Stimulated activated CD4-positive, alpha-beta T cell treated with anti-CD3 and anti-CD28 coated beads, Interleukin-4, amount 100 ng/mL, for 48 hours (primary cell): ENCODE measurements at places on chromosomes 6 and 20.

- DNase-seq, result no peak
Measured at GRCh38 chr6:116050737-116051136, 10.0 kb downstream of the FRK start.

GRCh38 chr6:117549611-117550010 is 52.7 kb downstream of the GOPC start:
- DNase-seq, result no peak

DNA sequence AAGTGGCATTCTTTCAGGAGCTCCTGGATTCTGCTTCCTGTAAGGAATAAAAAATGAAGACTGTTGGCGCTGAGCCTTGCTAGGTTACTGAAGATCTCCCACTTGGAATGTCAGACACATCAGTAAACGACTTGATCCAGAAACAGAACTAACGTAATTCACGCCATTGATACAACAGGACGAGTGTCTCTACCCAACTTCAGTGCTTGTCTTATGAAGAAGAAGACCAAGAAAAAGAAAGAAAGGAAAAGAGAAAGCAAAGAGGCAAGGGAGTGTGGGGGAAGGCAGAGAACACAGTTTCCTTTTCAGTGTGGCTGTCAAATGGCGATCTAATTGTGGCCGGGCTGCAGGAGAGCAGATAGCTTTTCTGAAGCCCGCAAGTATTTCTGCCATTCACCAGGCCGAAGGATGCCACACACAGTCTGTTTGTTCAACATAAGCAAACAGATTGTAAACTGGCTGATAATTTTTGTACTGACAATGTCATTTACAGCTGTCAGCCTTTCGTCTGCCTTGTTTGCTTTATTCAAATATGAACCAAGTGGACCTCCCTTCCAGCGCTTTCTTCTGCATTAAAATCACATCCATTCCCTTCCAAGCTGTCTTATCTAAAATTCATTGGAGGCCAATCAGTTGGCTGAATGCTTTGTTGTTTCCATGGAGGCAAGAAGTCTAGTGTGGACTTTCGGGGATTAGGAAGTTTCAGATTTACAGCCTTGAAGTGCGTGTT is 180.6 kb downstream of the FOXA2 start:
- no peak for DNase-seq

DNA sequence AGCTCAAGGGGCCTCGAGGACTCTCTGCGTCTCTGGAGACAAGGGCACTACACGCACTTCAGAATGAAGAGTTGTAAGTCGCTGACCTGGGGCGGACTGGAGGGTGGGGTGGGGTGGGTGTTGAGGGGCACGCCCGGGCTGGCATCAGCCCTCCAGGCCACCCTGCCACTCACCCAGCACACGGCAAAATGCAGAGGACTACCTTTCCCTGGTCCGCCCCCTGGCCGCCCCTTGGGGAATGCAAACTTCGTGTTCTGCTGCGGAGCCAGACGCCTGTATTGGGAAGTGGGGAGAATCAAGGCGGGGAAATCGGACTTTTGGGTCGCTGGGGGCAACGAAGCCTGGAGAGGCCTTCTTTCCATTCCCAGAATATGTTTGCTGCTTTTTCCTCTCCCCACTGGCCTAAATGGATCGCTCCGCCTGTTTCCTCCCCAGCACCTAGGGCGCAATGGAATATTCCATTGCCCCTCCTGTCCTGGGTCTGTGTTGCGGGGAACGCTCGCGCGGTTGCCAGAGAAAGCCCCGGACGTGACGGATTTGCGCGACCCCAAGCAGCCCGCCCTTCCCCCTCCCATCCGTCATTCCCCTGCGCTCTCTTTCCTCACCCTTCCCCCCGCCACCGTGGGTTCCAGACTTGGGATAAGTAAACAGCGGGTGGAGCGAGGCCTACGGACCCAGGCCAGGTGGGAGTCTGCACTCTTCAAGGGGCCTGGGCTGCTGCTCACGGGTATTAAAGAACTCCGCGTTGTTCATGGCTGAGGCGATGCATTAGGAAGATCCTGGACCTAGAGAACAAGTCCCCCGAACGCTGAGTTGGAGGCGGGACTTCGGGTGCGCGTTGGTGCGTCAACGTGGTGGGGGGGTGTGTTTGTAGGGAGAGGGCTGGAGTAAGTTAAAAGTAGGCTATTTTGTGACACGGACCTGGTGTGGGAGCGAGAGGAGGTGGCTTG is at the start of gene PPT2:
PPT2 (plus strand) TSS at position 578 of the 950 bp plus-strand sequence. CDS start 454 bp downstream, outside the sequence.
- peak; percentile 65 for DNase-seq

- DNase-seq, result peak; percentile 56
Measured at GRCh38 chr6:33418690-33419291, 884 bp upstream of the CUTA start.

DNA sequence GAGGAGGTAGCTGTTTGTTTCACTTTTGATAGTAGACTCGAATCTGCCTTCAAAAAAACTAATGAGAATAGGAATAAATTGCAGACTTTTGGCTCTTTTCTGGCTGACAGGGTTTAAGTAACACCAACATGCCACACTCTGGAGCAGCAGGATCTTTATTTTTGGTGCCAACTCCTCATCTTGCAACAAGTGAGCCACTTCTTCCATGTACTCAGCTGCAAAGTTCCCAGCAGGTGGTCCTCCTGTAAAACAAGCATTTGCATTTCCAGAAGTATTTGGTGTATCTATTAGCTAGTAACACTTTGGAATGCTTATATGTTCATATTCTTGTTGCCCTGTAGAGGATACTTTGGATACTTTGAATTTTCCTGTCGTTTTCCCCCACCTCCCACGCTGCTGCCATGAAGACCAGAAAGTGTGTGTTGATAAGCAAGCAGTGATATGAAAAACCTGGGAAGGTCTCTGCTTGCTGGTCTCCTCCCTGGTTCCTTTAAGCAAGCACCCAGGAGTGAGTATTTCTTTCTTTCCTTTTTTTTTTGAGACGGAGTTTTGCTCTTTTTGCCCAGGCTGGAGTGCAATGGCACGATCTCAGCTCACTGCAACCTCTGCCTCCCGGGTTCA is 1.0 kb downstream of the ARMH2 start:
- no peak for DNase-seq

- DNase-seq, result no peak
Measured at GRCh38 chr20:42218621-42219374, 600.6 kb upstream of the CHD6 start.

- DNase-seq, result no peak
Measured at GRCh38 chr6:4084444-4085331, 5.8 kb upstream of the FAM217A start.
